Spleen (tissue), 13 donors: ENCODE measurements at places on chromosomes 11 and 22. TPM values are rescaled to one million over a fixed set of nuclear protein-coding genes. Genes with fewer than 3 reads are reported as not detected.

TP53AIP1 gene
- polyA plus RNA-seq = 0.13 TPM

FZD4 gene
- 3.0 TPM for polyA plus RNA-seq

EIF3D gene
- 240 TPM for polyA plus RNA-seq

SMIM38 gene
- 0.05 TPM for polyA plus RNA-seq

TMX2 gene
- 56.5 TPM for polyA plus RNA-seq

DNA sequence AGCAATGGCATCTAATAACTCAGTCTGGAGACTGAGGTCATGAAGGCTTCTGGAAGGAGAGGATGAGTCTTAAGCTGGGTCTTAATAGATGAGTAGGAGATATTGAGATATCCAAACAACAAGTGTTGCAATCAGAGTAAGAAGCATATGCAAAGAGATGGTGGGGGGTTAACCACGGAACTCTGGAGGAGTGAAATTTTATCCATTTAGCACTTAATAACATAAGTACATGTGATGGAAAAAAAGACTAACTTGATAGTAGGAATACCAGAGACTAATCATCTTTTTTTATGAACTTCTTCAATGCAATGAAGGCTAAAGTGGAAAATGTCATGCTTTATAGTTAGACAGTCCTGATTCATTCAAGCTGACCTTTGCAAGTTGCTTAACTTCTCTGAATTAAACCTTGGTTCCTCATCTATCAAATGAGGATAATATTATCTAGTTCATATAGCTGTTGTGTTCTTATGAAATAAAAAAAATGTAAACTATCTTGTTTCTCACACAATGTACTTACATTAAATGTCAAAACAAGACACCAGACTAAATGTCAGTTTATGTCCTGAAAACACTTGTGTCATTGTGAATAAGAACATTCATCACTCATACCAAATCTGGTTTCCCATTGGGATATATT, 403.1 kb upstream of the CCDC90B start:
- DNase-seq = no peak

GRCh38 chr11:65606876-65607613, 7.0 kb downstream of the MAP3K11 start:
- DNase-seq = peak; percentile 90

- peak; percentile 59 for DNase-seq
These were observed 49.0 kb downstream of the DNHD1 start for GRCh38 chr11:6545917-6546605.

GRCh38 chr11:95512682-95513081, 276.9 kb downstream of the FAM76B start:
- DNase-seq = no peak

- no peak for DNase-seq
These were observed 42.1 kb downstream of the PACSIN2 start for GRCh38 chr22:42972649-42973535.

GRCh38 chr11:47391077-47391583, 12.8 kb upstream of the SPI1 start:
- DNase-seq = peak; percentile 91

- DNase-seq = no peak
These were observed 906.2 kb downstream of the BRD1 start for GRCh38 chr22:48921411-48921903.

GRCh38 chr22:32378707-32379272, 21.1 kb downstream of the RFPL3 start:
- no peak for DNase-seq

DNA sequence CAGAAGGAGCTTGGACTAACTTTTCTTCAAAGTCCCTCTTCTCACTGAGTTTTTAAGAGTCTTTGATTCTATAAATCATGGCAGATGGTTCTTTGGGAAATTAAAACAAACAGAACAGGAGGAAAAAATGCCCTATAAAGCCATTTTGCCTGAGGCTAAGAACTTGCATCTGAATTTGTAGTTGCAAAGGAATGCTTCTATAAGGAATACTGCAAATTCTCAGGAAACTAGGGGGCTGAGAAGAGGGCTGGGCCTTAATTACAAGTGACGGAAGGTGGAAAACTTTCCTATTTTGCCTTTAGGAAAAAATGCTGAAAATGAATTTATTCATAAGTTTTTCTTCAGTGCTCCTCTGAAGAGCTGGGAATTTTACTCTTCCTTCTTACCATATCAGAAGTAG, 90.0 kb upstream of the NARS2 start:
- DNase-seq = no peak
